Body of pancreas (tissue), 4 donors: ENCODE measurements at places on chromosomes 7 and 10. TPM values are rescaled to one million over a fixed set of nuclear protein-coding genes. Genes with fewer than 3 reads are reported as not detected.

DNA sequence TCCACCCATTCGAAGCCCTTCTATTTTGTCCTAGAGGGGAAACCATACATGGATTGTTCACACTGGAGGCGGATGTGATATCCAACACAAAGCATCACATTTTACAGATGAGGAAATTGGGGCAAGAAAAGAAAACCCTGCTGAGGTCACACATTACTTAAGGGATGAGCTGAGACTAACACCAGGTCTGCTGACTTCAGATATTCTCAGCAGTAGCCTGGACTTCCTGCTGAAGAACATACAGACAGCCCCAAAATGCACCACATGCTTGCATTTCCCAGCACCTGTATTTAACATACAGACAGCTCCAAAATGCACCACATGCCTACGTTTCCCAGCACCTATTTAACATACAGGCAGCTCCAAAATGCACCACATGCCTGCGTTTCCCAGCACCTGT, 11.2 kb downstream of the GIMAP5 start:
- no peaks in the 10 kb centered on the region for H3K27me3 ChIP-seq
- peaks cover 6% of the 10 kb centered on the region for H3K4me1 ChIP-seq
- no peak for DNase-seq
- no peak overlapping the region for H3K4me3 ChIP-seq

REPIN1 gene
- total RNA-seq, result 117 TPM

GRCh38 chr7:120775755-120776154, 82.2 kb downstream of the TSPAN12 start:
- H3K27ac ChIP-seq, result no peak overlapping the region
- no peaks in the 10 kb centered on the region for H3K36me3 ChIP-seq
- H3K4me1 ChIP-seq, result no peaks in the 10 kb centered on the region
- H3K27me3 ChIP-seq, result no peaks in the 10 kb centered on the region
- no peak overlapping the region for H3K4me3 ChIP-seq
- DNase-seq, result no peak

HOXA11 gene
- not detected for total RNA-seq

HBP1 gene
- total RNA-seq, result 30.3 TPM
